Left colon (tissue), 2 donors: ENCODE measurements at places on chromosomes 2 and 18. TPM values are rescaled to one million over a fixed set of nuclear protein-coding genes. Genes with fewer than 3 reads are reported as not detected.

DNA sequence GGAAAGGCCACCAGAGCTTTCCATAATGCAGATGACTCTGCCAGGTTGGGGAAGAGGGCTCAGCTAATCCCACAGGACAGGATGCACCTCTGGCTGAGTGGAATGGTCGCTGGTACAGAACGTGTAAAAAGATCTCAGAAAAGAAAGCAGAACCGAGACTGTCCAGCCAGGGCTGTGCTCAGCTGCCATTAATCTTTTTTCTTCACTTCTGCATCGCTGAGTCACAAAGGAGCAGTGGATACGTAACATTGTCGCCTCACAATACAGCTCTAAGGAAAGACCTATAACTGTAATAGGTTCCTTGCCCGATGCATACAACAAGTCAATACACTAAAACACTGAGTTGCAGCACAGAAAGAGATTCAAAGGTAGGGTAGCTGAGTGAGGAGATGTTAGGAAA, 354.2 kb downstream of the EN1 start:
- DNase-seq: no peak

DNA sequence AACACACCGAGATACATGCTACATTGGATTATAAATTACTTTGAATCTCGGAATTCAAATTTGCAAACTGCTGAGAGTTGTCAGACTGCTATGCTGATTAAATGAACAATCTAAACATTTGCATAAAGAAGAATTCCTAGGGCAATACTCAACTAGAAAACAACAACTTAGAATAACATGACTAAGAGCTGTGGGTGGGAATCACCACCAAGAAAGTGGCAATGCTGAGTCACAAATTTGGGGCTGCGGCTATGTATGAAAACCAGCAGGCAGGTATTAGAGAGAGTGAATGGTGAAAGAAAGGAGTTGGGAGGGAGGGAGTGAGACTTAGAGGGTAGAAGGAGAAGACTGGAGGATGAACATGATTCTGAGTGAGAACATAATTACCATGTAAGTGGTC, 559.5 kb downstream of the PIK3C3 start:
- DNase-seq: no peak

DNA sequence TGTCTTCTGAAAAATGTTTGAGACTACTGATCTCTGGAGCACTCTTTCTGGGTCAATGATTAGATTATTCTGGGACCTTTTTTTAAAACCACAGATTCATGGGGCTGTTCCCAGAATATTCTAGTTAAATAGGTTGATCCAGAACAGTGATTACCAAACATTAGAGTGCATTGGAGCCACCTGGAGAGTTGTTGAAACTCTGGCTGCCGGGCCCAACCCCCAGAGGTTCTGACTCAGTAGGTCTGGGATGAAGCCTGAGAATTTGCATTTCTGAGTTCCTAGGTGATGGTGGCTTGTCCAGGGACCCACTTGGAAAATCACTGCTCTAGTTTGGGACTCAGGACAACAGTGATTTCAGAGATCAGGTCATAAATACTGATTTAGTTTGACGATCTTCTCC, 197.3 kb downstream of the PTPRM start:
- no peak for DNase-seq

Gene C1GALT1C1L
- 0.36 TPM for total RNA-seq
